ENCODE measurements at places on chromosomes 3 and 15.

DNA sequence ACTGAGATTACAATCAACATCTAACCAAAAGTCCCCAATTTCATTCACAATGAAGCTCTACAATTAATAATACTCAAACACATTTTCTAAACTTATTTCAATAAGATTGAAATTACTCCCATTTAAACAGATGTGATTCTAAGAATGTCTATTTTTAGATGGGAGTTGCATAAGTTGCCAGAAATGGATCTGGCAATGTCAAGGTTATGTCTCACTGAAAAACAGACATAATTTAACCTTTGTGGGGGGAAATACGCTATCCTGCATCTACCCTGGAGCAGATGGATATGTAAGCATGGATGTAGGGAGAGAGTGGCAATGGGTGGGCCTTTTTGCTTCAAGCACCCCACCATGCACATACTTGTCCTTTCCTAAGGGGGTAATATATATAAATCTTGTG lies 6.7 kb upstream of the EIF1B start:
- no peak overlapping the region for H3K27ac ChIP-seq
- DNase-seq, result no peak
- H3K4me1 ChIP-seq, result no peaks in the 10 kb centered on the region
- no peaks in the 10 kb centered on the region for H3K27me3 ChIP-seq

- H3K4me1 ChIP-seq, result peaks cover 16% of the 10 kb centered on the region
- no peaks in the 10 kb centered on the region for H3K27me3 ChIP-seq
- no peaks in the 10 kb centered on the region for H3K36me3 ChIP-seq
- no peak for DNase-seq
Measured at GRCh38 chr3:171260466-171260865, 199.7 kb downstream of the TNIK start.

GRCh38 chr3:161415506-161416231 lies 44.4 kb upstream of the SPTSSB start:
- DNase-seq, result peak; percentile 86
- no peak overlapping the region for H3K4me3 ChIP-seq
- H3K27me3 ChIP-seq, result no peaks in the 10 kb centered on the region
- H3K27ac ChIP-seq, result no peak overlapping the region
- no peaks in the 10 kb centered on the region for H3K36me3 ChIP-seq

- no peaks in the 10 kb centered on the region for H3K4me1 ChIP-seq
- no peak overlapping the region for H3K4me3 ChIP-seq
- no peaks in the 10 kb centered on the region for H3K36me3 ChIP-seq
- DNase-seq, result no peak
- H3K27ac ChIP-seq, result no peak overlapping the region
Measured at GRCh38 chr15:93887151-93887550, 344.2 kb upstream of the MCTP2 start.

DNA sequence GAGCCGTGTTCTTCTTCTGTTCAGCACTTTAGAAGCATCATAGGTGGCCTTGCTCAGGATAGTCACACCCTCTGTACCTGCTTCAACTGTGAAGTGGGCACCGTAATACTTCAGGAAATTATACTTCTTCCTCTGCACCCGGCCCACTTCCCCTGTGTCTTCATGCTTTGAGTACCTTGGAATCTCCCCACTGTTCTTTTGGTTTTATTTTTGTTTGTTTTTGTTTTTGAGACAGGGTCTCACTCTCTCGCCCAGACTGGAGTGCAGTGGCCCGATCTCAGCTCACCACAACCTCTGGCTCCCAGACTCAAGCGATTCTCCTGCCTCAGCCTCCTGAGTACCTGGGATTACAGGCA lies 1.7 kb downstream of the P2RY14 start:
- no peak overlapping the region for H3K27ac ChIP-seq
- DNase-seq, result no peak
- H3K4me3 ChIP-seq, result no peak overlapping the region

DNA sequence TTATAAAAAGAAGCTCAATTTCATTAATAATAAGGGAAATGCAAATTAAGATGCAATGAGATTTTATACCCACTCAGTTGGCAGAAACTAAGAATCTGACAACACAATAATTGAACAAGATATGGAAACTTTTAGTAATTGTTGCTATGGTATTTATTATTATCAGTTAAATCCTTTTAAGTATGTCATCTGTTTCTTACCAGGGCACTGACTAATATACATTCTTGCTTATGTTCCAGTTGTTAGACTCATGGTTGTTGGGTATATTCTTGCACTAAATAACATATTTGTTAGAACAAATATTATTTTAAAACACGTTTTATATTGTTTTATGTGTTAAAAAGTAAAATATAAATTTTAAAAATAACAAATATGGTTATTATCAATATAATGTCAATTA lies 690.3 kb downstream of the MECOM start:
- DNase-seq, result no peak
- H3K4me3 ChIP-seq, result no peak overlapping the region
- peaks cover 9% of the 10 kb centered on the region for H3K4me1 ChIP-seq
- H3K27me3 ChIP-seq, result no peaks in the 10 kb centered on the region

GRCh38 chr3:38376098-38376816 lies 29.7 kb downstream of the XYLB start:
- no peaks in the 10 kb centered on the region for H3K36me3 ChIP-seq
- no peak overlapping the region for H3K4me3 ChIP-seq
- H3K27ac ChIP-seq, result no peak overlapping the region
- no peaks in the 10 kb centered on the region for H3K27me3 ChIP-seq
- no peak for DNase-seq
- no peaks in the 10 kb centered on the region for H3K4me1 ChIP-seq

DNA sequence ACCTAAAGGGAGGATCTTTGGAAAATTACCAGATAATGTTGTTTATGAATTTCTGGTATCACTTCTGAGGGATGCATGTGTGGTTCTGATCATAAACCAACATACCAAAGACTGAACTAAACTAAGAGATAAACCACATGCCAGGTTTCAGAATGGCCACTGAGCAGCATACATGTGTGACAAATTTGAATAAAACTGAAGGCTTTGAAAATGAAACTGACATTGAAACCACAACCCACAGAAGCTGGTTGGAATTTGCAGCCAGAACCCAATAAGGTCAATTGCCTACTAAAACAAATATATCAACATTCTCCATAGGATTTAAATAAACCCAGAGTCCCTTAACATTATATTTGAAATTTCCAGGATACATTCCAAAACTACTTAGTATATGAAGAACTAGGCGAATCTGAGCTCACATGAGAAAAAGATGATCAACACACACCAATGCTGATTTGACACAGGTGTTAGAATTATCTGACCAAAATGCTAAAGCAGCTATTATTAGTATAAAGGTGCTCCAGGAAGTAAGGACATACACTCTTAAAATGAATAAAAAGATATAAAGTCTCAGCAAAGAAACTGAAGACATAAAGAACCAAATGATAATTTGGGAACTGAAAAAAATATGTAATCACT lies 125.0 kb downstream of the ZNF280D start:
- H3K27ac ChIP-seq, result no peak overlapping the region
- no peak for DNase-seq
- no peaks in the 10 kb centered on the region for H3K36me3 ChIP-seq
- no peaks in the 10 kb centered on the region for H3K4me1 ChIP-seq

DNA sequence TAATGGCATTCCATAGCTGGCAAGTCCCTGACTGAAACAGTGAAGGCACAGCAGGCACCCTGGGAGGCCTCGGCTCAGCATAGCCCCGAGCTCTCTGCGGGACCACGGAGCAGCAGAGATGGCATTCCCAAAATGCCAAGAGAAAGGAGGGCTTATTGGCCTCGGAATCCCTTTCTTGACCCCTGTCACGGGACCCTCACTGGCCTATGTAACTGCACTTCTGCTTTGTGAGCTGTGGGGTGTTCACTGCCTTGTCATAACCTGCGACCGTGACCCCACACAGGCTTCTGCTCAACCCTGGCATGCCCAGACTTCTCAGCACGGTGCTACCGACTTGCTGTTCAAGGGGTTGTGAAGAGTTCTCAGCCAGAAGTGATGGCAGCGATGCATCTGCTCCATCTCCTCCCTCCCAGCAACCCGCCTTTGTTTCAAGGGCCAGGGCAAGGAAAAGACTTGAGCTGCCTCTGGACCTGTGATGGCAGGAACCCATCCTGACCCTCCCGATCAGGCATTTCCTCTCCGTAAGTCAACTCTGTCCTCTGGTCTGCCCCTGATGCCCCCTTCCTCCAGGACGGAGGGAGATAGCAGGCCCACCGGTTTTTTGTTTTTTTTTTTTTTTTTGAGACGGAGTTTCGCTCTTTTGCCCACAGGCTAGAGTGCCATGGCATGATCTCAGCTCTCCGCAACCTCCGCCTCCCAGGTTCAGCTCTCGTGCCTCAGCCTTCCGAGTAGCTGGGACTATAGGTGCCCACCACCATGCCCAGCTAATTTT lies 30.5 kb downstream of the EHD4 start:
- no peaks in the 10 kb centered on the region for H3K27me3 ChIP-seq
- peak overlapping the region; percentile 53 for H3K27ac ChIP-seq
- DNase-seq, result no peak
- peaks cover 38% of the 10 kb centered on the region for H3K4me1 ChIP-seq
- no peak overlapping the region for H3K4me3 ChIP-seq
- peaks cover 7% of the 10 kb centered on the region for H3K36me3 ChIP-seq

DNA sequence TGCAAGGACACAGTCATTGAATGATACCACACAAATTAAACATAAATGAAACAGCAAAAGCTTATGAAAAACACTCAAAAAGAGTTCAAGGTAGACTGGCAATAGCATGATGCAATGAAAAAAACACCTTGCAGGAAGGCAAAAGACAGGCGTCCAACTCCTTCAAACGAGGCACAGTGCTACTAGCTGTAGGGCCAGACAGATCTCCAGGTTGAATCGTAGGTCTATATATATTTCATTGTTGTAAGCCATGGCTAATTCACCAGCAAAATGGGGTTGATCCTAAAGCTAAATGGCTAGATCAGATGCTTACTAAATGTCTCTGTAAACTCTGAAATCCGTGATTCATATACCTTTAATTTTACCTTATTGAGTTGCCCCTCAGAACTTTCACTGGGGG lies 94.2 kb downstream of the THRB start:
- no peak for DNase-seq
- no peak overlapping the region for H3K4me3 ChIP-seq
- H3K4me1 ChIP-seq, result no peaks in the 10 kb centered on the region
- H3K27me3 ChIP-seq, result no peaks in the 10 kb centered on the region

DNA sequence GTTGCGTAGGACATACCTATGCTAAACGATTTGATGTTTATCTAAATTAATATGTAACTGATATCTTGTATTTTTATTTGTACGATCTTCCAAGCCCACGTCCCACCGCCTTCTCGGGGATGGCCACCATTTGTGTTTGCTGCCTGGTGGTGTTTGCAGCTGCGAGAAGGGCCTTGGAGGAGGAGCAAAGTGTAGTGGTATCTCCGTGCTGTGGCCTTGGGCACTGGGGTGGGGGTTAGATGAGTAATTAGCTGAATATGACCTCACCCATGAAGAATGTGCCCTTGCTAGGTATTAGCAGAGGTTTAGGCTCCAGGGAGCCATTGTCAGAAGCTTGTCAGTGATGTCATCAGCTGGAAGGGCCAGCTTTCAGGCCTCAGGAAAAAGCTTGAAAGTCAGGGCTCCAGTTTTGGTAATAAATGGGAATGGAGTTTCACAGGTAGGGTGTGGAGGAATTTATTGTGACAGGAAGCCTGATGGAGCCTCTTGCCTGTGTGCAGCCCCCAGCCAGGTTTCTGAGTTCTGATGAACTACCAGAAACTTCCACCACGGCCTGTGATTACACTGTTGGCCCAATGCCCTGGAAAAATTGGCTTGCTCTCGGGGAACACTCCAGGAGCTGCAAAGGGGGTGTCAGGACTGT lies 41.0 kb downstream of the FLNB start:
- H3K4me1 ChIP-seq, result peaks cover 25% of the 10 kb centered on the region
- H3K4me3 ChIP-seq, result no peak overlapping the region
- DNase-seq, result peak; percentile 84

GRCh38 chr3:185737740-185738680 lies 86.8 kb downstream of the IGF2BP2 start:
- H3K4me3 ChIP-seq, result no peak overlapping the region
- H3K4me1 ChIP-seq, result peaks cover 23% of the 10 kb centered on the region
- no peaks in the 10 kb centered on the region for H3K27me3 ChIP-seq

DNA sequence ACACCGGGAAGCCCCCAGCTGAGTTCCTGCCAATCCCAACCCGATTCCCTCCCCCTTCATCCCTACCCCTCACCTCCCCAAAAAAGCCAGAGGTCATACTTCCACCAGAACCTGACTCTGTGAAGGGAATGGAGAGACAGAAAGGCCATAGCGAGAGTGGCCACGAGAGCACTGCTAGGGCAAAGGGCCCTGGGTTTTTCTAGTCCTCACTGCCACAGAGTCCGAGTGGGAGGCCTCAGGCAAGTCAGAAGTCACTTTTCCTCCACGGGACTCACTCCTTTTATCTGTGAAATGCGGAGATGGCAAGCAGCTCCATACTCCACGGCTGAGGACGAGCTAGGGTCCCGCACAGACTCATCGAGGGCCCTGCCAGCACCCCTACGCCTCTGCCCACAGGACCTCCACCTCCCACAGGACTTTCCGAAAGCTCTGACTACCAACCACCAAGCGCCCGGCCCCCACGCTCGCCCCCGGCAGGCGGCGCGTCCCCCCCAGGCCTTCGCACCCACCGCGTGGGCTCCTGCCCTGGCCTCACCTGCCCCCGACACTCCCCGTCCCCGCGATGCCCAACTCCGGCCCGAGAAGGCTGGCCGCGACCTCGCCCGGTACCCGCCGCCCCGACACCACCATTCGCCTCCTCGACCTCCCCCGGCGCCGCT lies 792 bp downstream of the ATP13A3 start:
- H3K27ac ChIP-seq, result peak overlapping the region; percentile 93
- peak; percentile 57 for DNase-seq
- H3K36me3 ChIP-seq, result no peaks in the 10 kb centered on the region
- peaks cover 35% of the 10 kb centered on the region for H3K4me1 ChIP-seq
- no peaks in the 10 kb centered on the region for H3K27me3 ChIP-seq

DNA sequence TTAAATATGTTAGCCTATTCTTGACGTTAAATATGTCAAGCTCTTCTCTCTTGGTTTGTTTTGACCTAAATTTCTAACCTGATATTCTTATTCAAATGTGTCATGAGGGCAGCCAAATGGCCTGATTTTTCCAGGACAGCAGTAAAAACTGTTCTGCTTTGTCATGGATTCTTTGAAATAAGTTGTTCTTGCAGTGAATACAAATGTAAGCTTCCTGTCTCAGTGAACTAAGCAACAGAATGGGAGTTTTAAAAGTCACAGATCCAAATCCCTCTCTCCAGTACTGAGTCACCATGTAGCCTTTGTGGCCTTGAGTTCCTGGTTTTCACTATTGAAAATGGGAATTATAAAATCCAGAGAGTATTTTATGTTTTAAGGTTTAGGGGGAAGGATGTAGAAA lies 301.8 kb downstream of the NLGN1 start:
- no peaks in the 10 kb centered on the region for H3K4me1 ChIP-seq
- no peaks in the 10 kb centered on the region for H3K27me3 ChIP-seq
- H3K36me3 ChIP-seq, result no peaks in the 10 kb centered on the region
- H3K27ac ChIP-seq, result no peak overlapping the region

DNA sequence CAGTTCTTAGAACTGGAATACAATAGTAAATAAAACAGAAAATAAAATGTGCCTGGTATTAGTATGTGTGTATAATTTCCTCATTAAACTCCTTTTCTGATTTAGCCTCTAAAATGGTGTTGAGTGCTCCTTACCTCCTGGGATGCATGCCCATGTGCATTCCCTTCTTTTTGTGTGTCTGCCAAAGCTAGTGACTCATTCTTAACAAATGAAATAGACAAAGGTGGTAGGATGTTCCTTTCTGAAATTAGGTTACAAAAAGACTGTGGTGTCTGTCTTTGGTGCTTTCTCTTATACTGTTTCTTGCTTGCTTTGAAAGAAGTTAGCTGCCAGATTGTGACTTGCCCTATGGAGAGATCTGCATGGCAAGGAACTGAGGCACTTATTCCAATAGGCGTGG lies 623.7 kb downstream of the GRM7 start:
- H3K27me3 ChIP-seq, result no peaks in the 10 kb centered on the region
- H3K4me1 ChIP-seq, result no peaks in the 10 kb centered on the region
- H3K4me3 ChIP-seq, result no peak overlapping the region
- no peak for DNase-seq
